Activated T-cell treated with anti-CD3 and anti-CD28 coated beads, Interleukin-2, amount 50 U/mL, for 1 hour (primary cell): ENCODE measurements at places on chromosomes 16 and 17.

DNA sequence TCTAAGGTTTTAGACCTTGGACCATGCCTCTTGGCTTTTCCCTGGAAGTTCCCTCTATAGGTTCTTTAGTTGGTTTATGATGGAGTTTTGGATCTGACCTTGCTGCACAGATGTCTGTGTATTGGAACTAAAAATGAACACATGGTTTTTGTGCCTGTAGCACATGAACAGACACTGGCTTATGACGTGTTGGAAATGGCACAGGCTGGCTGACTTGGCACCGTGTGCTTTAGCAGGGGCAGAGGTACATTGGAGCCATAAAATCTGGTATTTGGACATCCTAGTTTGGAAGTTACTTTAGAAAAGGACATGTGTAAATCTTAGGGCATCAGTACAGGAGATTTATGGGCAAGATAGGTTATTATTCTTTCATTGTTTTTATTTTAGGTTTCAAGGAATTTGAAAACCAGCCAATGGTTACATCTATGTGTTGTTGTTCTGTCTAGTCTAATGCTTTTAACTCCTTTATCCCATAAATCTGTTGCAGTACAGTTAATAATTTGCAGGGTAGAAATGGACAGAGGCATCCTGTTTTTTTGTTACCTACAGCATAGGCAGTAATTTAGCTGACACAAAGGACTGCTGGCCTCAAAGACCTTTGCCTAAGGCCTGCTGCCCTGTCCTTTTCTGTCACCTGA lies 6.0 kb downstream of the SOCS7 start:
- DNase-seq: no peak

DNA sequence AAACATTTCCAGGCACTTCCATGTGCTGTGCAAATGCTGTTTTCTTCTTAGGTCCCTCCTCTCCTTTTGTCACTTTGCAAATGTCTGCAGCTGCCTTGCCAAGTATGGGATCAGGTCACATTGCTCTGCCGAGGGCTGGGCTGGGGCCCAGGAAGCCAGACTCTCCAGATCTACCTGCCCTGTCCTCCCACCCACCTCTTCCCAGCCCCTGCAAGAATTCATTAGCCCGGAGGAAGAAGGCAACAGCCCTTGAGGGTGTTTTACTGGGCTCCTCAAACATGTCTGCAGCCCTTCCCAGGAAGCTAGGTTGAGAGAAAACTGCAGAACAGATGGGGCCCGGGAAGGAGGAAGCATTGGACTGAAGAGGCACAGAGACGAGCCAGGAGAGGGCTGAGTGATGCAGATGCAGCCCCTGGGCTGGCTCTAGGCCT lies 47.1 kb downstream of the WSB1 start:
- DNase-seq: no peak

DNA sequence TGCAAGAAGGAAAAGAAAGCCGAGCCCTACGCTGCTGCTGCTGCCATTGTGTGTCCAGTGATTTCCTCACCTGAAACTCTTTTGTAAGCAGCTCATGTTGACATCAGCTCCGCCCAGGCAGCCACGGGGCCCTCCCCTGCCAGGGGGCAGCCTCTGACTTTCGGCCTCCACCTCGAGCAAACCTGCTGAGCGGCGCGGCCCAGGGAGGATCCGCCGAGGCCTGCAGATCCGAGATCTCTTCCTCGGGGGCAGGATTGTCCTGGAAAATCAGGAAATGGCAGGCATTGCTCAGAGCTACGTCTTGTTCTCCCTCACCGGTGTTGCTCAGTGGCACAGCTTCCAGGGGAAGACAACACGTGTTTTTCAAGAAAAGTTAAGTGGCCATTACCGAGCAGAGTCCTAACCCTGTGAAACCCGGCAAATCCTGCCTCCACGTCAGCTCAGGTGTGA lies 35.6 kb upstream of the ZNF750 start:
- no peak for DNase-seq

GRCh38 chr17:60535382-60536279 lies 9.6 kb upstream of the APPBP2 start:
- no peak for DNase-seq
